ENCODE measurements at places on chromosomes 5 and 9. TPM values are rescaled to one million over a fixed set of nuclear protein-coding genes. Genes with fewer than 3 reads are reported as not detected.

- no peak for DNase-seq
Measured at GRCh38 chr9:102922526-102922925, 72.6 kb upstream of the CYLC2 start.

GRCh38 chr5:149474198-149474597 is 77.0 kb downstream of the CSNK1A1 start:
- peak; percentile 21 for DNase-seq

DNA sequence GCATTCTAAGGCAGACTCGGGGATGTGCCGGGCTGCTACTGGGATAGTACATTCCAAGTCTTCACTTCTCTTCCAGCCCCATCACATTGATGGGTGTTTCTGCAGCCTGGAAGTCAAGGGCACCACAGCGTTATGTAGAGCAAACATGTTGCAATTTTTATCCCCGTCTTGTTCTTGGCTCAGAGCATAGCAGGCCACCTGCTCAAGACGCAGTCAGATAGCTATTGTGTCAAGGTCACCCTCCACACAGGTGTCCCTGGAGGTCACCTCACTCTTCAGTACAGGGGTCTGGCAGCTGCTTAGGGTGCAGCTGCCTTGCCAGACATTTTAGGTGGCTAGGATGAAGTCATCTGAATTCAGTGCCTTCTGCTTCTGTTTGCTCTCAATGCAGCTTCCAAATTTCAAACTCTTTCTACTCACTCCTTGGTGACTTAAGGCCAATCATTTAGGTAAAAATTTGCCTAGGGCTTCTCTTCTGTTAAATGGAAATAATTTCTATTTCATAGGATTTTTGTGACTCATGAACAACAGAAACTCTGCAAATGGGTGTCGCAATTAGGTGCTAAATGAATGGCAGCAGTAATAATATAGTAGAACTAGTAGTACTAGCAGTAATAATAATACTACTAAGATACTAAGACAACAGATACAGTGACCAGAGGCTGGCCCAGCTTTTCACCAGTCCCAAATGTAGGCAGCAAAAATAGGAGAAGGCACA is 24.3 kb downstream of the KCNV2 start:
- peak; percentile 18 for DNase-seq

DNA sequence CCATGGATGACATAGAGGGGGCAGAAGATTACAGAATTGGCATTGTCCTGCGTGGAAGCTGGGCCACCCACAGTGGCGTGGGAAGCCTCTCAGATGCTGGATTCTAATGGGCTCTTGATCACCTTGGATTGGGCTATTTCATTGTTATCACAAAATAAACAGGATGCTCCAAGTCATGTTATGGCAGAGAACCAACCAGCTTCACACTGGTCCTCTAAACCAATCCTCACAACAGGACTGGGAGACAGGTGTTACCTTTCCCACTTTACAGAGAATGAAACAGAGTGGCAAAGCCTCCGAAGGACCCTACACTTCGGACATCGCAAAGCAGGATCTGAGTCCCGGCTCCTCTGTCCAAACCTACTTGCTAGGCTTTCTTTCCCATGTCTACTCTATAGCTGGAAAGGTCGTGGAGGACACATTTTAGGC is 455 bp upstream of the SMIM3 start:
- DNase-seq, result peak; percentile 38

DNA sequence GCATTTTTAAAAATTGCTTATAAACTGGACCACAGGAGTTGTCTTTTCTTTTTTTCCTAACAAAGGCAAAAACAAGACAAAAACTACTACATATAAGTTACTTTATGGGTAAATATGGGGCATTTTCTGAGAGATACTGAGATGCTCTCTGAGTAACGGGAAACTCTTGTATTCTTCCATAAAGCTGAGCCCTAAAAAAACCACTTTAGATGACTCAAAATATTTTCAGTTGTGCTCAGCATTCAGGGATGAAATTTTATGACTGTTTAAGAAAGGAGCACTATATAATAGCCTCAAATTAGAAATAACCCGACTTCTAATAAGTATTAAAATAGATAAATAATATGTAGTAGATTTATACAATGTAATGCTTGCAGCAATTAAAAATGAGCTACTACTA is 644.5 kb downstream of the KCTD16 start:
- DNase-seq, result no peak

GRCh38 chr5:142929587-142929986 is 159.4 kb downstream of the ARHGAP26 start:
- no peak for DNase-seq

DNA sequence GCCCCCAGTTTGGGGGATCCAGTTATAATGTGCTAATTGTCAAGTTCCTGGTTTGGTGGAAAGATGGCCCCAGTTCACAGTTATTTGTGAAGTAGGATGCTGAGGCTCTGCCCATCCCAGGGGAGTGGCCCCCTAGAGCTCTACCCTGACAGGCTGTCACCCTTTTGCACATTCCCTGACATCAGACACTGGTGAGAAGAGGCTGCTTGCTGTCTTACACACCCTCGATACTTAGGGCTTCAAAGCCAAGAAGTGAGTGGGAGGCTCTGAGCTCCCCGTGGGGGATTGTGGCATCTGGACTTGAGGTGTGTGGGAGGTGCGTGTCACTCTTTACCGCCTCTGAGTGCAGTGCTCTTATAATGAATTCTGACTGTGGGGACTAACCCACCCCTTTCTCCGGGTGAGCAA is 168.5 kb downstream of the DOCK2 start:
- DNase-seq, result no peak

- no peak for DNase-seq
Measured at GRCh38 chr5:84673785-84674184, 289.1 kb upstream of the EDIL3 start.

DNA sequence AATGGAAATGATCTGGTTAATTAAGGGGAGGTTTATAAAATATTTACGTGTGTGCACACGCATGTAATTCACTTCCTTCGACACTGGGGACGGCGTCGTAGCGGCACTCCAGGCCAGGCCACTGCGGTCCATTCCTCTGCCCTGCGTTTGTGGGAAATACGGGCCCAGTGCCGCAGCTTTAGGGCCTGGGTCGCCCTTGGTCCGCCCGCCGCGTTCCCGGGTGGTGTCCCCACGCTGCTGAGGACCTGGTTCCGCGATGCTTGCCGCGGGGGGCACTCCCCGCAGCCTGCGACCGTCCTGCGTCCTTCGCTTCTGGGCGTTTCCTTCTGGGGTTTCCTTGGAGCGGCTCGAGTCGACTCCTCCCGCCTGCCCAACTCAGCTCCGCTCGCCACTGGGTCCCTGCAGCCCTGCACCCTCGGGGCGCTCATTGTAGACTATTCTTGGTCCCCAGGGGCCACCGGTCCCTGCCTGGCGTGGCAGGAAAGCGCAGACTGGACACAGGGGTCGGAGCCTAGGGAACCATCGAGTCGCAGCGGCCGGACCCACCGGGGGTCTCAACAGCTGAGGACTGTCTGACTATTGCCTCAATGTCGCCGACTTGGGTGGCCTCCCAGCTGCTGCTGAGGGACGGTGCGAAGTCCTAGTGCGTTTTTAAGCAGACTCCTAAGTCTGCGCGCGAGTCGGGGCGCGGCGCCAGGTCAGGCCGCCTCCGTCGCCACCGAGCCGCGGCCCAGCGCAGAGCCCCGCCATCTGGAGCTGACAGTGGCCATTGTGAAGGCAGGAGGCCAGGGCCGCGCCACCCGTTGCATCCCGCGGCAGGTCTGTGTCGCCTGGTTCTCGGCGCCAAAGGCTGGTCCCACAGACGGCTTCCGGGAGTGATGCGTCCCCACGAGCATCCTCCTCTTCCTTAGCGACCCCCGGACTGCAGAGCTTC is 4.4 kb upstream of the IRX1 start:
- no peak for DNase-seq

GRCh38 chr5:140235791-140236551 is 61.0 kb downstream of the CYSTM1 start:
- DNase-seq, result no peak

CATSPER3 gene
- total RNA-seq, result 1.1 TPM

SHOC1 gene
- 3.7 TPM for total RNA-seq

CEP78 gene
- 11.5 TPM for total RNA-seq

RASGRF2 gene
- 1.8 TPM for total RNA-seq

IFNA7 gene
- not detected for total RNA-seq

ZNF189 gene
- 86.8 TPM for total RNA-seq

All from adrenal gland (tissue), 19 donors.